ENCODE measurements at places on chromosomes 12 and 14. TPM values are rescaled to one million over a fixed set of nuclear protein-coding genes. Genes with fewer than 3 reads are reported as not detected.

- no peak for DNase-seq
Observed at GRCh38 chr14:77086951-77087350, 11.1 kb upstream of the CIPC start.

DNA sequence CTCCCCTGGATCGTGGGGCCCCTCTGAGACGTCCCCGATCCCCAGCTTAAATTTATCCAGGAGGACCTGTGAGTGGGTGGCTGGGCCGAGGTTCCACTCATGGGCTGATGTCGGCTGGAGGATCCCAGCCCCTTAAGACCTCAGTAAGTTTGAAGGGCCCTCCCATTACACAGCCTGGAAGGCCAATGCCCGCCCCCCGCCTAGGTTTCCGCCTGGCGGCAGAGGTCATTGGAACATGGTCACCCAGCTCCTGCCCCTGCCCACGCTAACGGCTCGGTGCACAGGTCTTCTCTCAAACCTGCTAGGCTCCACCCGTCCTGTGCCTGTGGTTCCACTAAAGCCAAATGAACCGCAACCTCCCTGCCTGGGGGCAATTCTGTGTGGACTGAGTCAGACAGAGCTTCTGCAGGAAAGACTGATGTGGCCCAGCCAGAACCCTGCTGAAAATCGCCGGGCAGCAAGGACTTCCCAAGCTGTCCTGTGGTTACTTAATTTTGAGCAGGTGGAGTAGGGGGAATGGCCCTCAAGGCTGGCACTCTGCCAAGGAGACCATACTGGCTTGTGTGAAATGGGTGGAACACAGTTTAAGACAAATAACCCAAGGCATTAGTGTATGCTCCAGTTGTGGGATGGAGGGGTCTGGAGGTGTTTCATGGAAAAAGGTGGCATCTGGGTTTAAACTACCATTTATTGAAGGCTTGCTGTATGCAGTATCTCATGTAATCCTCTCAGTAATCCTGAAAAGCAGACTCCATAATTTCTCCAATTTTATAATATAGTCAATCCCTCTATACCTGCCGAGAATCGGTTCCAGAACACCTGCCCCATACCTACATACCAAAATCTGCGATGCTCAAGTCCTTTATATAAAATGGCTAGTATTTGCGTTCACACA is 903 bp upstream of the NT5DC3 start:
- DNase-seq, result peak; percentile 90

GRCh38 chr12:5083955-5084849 is 40.5 kb downstream of the KCNA5 start:
- DNase-seq, result peak; percentile 37

The PROX2 gene
- not detected for total RNA-seq

DNA sequence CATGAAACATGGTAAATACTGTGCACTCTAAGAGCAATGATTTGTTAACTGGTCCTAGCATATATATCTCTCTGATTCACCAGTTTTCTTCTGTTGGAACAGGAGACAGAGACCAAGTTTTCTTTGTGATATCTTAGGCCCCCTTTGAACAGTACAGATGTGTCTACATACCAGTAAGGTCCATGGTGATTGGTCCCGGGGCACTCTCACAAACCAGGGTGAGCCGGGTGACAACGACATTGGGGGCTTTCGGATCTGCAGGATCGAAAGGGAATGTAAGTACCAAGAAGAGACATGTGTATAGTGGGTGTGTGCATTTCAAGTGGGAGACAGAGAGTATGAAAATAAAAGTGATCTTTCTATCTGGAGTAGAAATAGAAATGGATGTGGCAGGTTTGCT is 11.3 kb upstream of the ERP27 start:
- no peak for DNase-seq

The GALNT8 gene
- total RNA-seq, result 1.8 TPM

DNA sequence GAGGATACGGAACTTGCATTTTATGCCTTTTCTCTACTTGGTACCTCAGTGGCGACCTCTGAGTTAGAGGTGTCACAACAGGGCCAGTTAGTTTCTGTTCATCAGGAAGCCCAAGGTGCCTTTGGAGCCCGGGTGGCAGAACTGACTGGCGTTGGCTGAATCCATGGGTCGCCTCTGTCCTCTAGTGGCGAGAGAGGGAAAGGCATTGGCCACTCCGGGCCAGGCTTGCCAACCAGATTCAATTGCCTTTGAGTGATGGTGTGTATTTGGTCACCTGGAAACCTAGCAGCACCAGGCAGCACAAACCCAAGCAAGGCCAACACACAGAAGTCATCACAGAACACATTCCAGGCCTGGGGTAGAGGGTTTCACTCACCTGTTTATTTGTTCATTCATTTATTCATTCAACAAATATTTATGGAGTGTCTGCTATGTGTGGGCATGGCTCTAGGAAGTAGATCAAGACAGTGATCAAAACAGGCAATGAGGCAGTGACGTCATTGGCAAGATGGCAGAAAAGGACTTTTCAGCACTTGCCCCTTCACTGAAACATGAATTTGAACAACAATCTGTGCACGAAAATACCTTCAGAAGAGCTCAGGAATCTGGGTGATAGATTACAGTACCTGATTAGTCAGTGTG is 40.5 kb upstream of the KCNA5 start:
- DNase-seq, result peak; percentile 35

GRCh38 chr14:45743884-45744283 is 490.9 kb upstream of the MIS18BP1 start:
- DNase-seq, result no peak

DNA sequence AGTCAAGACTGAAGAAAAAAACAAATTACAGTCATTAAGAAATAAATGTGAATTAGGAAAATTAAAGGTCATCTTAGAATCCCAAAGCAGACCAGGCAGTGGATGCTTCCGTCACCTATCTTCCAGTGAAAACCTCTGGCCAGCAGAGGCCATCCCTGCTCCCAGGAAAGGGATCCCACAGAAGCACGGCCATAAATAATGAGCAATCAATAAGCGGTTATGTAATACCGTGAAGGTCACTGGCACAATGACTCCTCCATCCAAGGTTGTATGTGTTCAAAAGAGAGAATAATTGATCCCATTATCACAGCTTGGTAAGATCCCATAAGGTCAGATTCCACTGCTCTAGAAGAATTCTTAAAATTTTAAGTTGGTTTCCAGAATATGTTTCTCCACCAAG is 85.7 kb downstream of the PPP2R5E start:
- DNase-seq, result no peak

Measured in lower leg skin (tissue), 4 donors.